ENCODE measurements at places on chromosomes 1 and 21.

- DNase-seq, result no peak
Observed at GRCh38 chr1:77333501-77333900, 51.7 kb downstream of the AK5 start.

DNA sequence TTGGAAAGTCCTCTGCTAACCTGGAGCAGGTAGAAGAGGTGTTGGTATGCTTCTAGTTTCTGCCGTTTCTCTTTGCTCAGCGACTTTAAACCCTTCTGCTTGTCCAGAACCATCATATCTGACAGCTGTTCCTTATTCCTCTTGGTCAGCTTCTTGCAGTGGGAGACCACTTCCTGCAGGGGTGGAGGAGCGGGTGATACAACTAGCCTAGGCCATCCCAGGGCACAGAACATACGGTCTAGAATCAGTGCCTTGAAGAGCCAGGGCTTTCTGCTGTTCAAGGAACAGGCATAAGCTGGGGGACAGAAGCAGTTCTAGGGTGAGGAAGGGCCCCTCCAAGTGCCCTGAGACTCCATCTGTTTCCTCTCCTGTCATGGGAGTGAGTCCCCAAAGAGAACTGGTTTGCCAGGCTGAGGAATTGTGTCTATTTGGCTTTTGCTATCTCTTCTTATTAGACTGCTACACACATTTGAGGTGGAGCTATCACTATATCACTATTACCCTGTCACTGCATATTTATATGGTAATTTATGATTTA lies 32.5 kb downstream of the IQGAP3 start:
- DNase-seq, result no peak

DNA sequence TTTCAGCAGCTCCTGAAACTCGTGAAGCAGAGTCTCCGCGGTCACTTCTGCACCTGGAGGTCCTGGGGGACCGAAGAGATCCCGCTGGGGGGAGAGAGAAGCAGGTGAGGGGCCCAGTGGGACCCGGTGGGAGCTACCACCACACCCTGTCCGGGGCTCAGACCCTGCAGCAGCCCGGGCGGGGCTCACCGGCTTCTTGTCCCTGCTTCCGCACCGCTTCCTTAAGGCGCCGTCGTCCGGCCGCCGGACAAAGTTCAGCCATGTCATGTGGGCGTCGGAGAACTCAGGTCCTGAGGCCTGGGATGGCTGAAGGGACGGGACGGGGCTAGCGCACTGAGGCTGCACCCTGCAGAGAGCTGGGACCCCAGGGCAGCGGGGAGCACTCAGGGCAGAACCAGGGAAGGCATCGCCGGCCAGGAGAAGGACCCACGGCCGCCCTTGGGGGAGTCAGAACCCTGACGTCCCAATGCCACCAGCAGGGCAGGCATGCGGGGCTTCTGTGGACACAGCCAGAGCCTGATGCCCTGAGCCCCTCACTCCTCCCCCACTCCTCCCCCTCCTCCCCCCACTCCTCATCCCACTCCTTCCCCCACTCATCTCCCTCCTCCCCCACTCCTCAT lies 2.2 kb downstream of the C1QTNF12 start:
- DNase-seq, result no peak

DNA sequence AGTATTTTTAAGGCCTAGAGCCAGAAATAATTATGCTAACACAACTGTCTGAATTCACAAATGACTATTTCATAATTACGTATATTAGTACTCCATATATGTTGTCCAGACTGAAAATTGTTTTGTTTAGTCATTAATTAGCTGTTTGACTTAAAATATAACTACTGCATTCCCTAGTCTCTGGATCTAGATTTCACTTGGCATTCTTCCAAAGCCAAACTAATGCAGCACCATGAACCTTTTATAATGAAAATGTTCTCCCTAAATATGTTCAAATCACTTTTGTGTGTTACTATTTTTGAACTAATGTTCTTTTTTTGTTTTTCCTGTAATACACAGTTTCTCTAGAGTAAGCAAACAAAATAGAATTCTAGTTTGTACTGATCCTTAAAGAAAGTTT lies 46.1 kb downstream of the CAMTA1 start:
- no peak for DNase-seq

DNA sequence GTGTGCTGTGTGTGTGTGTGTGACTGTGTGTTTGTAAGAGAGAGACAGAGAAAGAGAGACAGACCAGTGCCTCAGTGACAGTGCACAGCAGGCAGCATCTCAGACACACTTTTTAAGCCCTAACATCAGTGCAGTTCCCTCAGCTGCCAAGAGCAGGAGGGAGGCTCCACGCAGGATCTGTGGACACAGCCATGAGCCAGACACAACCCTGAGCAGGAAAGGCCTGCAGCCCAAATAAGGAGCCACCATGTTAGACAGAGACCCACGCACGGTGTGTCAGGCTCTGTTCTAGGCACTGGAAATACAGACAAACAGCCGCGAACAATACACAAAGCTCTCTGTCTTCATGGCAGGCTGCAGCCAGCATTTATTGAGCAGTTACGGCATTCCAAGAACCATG lies 445.5 kb downstream of the MATN1 start:
- DNase-seq, result no peak

DNA sequence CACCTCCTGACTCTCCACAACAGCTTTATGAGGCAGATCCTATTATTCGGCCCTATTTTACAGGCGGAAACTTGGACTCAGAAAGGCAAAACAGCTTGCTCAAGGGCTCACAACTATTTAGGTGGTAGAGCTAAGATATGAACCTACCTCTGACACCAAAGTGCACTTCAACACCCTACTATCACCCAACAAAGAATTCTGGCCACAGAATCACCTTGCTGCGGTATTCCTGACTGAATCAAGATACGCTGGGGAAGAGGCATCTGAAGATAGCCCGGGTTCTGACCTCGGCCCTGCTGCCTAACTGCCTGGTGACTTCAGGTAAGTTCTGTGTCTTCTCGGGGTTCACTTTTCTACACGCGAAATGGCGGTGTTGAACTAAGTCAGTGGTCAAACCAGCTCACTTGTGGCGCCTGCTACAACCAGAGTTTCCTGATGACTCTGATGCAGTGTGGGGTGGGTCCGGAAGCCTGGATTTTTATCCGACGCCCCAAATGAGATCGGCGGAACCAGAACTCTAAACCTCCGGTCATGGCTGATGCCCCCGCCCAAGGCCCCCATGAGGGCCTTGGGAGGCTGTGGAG lies 608 bp downstream of the PEF1 start:
- DNase-seq, result no peak

GRCh38 chr1:150234566-150235293 lies 1.2 kb downstream of the ANP32E start:
- DNase-seq, result peak; percentile 43

GRCh38 chr21:31042080-31042464 lies 3.8 kb upstream of the KRTAP19-8 start:
- DNase-seq, result no peak

DNA sequence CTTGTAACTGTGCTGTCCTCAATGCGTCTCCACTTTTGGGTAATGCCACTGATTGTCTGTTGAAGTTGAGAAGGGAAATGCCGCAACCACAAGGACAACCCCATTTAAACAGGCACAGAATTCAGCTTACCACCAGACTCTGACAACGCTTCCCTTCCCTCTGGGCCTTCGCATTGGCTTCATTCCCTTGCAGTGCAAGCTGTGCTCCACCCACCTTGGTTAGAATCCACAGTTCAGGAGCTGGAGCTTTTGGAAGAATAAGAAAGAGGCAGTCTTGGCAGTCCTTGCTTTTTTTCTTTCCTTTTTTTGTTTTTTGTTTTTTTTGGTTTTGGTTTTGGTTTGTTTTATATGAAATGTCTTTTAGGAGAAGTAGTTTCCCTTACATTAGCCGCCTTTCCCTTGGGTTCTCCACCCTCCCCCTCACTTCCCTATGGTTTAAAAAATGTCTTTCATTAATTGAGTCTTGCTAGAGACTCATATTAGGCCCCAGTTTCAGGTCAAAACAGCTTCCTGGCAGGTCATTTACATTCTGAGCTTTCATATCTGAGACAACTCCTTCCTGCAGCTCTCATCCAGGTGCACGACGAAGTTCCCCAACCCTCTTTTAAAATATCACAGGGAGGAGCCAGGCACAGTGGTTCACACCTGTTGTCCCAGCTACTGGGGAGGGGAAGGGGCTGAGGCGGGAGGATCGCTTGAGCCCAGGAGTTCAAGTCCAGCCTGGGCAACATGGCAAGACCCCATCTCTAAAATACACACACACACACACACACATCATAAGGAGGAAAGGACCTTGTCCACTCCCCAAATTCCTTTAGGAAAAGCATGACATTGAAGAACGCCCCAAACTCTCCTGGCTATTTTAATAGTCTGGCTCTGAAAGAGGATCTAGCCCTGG lies 20.7 kb upstream of the LAX1 start:
- no peak for DNase-seq

DNA sequence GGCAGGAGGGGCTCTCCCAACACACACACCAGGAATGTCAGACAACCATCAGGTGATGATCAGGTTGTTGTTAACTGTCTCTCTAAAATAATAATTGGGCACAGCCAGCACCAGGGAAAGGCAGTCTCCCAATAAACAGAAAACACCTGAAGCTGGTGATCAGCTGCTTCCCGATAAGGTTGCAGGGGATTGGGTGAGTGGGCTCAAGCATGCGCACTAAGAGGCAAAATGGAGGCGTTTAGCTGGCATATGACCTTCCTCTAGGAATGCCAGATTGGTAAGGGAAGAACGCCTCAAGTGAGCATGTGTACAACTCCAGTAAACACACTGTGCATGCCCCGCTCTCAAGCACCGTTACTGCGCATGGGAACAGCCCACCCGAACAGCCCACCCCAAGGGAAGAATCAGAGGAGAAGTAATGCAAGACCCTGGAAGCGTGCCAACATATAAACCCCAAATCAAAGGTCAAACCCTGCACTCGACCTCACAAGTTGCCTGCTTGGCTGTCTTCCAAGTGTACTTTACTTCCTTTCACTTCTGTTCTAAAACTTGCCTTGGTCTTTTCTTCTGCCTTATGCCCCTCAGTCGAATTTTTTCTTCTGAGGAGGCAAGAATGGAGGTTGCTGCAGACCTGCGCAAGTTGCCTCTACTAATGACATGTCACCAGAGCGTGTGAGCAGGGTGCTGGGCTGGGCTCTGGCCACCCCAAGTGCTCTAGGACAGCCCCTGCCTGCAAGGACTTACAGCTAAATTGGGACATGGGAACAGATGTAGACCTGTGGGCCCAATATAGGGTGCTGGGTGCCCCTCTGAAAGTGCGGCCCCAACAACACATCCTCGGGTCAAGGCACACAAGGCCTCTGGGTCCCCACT lies 200.8 kb downstream of the RHOU start:
- no peak for DNase-seq

- DNase-seq, result no peak
Observed at GRCh38 chr1:52691821-52692220, 6.3 kb downstream of the COA7 start.

GRCh38 chr1:28855969-28856368 lies 44.0 kb downstream of the OPRD1 start:
- no peak for DNase-seq

DNA sequence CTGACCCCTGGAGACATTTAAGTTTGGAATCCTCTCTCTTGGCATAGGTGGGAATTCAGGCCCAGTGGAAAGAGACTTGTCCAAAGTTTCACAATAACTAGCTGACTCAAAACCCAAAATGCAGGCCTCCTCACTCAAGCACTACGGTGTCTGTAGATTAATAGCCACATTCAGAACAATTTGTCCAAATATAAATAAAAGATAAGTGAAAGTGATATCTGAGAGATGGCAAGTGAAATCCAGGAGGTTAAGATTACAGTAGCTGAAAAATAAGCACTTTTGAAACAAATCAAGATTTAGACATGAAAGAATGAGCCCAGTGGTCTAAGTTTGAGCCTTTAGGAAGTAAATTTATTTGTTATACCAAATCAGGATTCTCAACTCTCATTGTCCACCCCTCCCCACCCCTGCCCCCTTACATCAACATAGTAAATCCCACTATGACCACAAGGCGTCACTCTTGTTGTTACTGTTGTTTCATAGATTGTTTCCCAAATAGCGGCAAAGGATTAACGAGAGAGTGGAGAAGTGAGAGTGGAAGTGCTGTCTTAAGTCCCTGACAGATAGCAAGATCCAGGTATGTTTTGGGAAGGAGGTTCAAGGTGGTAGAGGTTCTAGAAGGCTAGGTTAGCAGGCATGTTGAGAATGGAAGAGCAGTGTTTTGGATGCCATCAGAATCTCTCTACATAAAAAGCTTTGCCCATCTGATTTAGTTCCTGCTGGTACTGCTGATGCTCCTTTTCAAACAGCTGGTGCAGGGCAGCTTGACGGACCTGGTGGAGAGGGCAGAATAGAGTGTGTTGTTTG lies 7.1 kb upstream of the TPM3 start:
- DNase-seq, result peak; percentile 4

DNA sequence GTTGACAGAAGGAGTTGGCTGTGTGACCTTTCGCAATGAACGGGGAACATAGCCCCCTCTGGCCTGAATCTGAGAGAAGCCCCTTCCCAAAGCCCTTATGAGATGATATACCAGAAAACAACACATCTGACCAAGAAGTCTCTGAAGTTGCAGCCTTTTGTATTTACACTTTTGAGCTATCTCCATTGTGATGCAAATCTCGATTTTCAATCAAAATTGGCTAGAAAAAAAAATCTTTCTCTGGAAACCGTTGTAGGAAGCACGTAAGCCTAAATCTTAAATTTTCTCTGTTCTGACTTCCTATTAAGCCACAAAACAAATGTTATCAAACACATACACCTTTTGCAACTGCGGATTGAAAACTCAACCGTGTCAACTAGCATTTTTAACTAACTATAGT lies 71.4 kb upstream of the OLIG2 start:
- no peak for DNase-seq

DNA sequence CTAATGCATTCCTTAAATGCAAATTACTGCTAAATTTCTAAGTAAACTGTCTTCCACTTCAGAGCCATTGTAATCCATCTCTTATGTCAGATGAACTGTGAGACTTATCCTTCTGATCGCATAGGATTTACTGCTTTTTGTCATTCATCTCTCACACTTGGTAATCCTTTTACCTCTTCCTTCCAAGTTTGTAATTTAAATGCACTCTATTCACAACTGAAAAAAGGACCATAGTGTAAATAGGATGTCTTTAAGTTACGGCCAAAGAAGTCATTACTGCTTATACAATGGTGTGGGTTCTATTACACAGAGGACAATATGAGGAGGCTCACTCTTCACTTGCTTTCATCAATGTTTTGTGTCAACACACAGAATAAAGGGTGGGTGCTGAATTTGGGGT lies 393.3 kb downstream of the PTBP2 start:
- no peak for DNase-seq

DNA sequence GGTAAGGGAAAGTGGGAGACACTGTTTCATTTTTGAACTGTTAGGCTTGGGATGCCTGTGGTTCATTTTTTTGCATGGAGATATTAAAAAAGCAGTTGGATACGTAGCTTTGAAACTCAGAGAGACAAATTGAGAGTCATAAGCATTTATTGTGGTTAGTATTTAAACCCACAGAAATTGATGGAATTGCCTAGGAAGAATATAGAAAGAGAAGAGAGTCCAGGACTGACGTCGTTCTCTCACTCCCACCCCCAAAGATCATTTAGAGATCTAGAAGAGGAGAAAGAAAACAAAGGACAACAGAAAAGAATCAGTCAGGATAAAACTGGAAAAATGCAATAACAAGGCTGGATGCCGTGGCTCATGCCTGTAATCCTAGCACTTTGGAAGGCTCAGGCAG lies 73.2 kb upstream of the BMP8A start:
- no peak for DNase-seq

All from nucleus accumbens (tissue), 56 donors.